ENCODE measurements at places on chromosomes 2 and 18.
A peak's percentile ranks its signal among the peaks of the same experiment; 100 is the strongest.

- DNase-seq = no peak
Measured at GRCh38 chr2:71684226-71685072, 231.1 kb downstream of the DYSF start.

GRCh38 chr2:11833601-11834000, 87.2 kb downstream of the LPIN1 start:
- DNase-seq = no peak

DNA sequence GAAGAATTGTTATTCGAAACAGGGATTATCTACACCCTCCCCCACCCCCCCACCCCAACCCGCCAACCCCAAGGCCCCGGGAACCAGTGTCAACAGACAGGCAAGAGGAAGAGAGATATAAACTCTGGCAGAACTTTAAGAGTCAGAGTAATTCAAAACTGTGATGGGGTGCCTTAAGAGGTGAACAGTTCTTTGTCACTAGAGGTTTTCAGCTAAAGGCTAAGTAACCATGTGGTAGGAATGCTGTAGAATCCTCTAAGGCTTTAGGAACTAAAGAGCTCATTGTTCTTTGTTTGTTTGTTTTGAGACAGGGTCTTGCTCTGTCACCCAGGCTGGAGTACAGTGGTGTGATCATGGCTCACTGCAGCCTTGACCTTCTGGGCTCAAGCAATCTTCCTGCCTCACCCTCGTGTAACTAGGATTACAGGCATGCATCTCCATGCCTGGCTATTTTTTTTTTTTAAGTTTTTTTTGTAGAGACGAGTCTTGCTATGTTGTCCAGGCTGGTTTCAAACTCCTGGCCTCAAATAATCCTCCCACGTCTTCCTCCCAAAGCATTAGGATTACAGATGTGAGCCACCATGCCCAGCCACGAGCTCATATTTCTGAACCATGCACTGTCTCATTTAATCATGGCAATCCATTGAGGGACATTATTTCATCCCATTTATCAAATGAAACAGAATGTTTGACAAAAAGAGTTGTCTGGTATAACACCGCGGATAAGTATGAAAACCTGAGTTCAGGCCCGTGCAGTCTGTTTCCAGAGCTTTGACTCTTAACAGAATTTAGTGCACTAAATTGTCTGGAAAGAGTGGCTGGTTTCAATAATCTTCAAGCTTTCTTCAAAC, 20.8 kb upstream of the TMEM17 start:
- peak; percentile 43 for DNase-seq

DNA sequence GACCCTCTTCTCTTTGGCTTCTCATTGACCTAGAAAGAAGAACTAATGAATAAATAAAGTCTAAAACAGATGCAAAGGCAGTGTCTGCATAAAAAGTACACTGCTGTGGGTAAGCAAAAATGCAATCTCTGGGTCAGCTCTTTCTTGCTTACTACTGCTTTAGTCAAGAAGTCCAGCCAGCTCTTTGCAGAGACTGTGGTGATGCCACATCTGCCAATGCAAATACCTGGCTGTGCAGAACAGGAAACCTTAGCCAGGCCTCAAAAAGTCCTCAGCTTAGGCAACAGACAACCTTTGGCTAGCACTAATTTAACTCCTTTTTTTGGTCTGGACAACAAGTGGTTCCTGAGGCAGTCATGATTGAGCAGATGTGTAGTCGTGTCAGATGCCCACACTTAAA, 73.6 kb upstream of the RND3 start:
- DNase-seq = no peak

GRCh38 chr2:101574622-101575021, 99.7 kb upstream of the RFX8 start:
- DNase-seq = no peak

DNA sequence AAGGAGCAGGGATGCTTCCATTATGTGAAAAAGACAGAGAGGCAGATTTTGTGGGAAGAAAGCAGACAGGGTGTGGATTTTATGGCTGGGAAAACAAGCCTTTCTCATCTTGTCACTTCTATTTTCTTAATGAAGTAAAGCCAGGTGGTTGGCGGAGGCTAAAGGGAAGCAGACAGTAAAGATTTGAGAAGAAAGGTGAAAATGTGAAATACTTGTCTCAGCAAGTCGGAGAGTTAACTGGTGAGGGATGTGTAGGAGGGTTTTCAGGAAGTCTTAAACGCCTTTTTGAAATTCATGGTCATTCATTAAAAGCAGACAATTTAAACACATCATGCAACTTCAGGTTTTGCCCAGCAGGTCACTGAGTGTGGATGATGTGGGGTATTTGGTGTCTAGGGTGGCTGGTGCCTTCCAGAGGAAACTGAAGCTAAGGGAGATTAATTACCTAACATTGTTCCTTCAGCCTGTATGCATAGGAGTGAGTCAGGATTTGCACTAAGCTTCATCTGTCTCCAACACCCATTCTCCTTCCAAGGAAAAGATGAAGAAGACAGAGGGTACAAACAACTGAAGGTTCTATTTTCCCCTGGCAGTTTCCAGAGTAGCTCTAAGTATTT, 20.7 kb downstream of the SLC14A2 start:
- DNase-seq = no peak

DNA sequence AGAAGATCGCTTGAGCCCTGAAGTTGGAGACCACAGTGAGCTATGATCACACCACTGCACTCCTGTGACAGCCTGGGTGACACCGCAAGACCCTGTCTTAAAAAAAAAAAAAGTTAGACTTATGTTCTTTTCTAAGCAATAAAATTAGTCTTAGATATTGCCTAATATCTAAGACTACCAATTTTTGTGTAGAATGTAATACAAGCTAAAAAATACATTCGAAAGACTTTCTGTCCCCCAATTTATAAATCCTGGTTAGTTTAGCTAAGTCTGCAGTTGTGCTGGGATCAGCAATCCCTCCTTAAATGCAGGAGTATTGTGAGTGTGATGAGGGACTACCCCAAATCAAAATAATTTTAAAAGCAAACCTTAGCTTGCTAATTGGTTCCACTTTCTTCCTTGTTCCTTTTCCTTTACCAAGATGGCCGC, 358 bp upstream of the STAMBP start:
- DNase-seq = no peak
